Type B pancreatic cell (in vitro differentiated cells): ENCODE measurements at places on chromosomes 6 and 20.

- no peak for DNase-seq
These were observed 8.3 kb upstream of the CEP85L start for GRCh38 chr6:118659513-118660217.

DNA sequence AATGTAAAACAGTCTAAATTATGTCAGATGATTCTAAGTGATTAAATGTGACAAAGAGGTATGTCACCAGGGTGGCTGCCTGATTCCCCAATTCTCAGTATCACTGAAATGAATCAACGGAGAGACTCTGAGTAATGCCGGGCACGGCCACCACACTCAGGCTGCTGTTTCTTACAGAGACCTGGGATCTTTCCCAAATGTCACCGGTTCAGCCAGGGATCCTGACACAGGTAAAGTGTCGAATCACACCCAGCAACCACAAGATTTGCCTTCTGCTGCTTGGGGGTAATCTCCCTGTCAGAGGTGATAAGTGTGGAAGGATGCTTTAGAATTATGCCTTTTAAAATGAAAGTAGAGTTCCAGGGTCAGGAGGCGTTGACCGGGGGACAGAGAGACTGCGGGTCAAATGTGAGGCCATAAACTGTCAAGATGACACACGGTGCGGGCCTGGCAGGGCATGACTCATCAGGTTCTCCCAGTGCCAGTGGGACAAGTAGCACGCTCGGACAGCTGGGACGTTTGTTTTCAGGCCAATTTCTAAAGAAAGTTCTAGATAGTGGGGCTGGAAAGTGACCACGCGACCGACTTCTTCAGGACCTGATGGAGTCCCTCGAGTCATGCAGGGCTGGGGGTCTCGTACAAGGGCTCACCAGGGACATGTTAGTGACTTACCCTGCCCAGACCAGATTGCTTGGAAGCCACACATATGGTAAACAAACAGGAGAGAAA, 48.9 kb downstream of the PRDM1 start:
- no peak for DNase-seq

GRCh38 chr6:4295058-4295782, 159.8 kb upstream of the ECI2 start:
- no peak for DNase-seq

DNA sequence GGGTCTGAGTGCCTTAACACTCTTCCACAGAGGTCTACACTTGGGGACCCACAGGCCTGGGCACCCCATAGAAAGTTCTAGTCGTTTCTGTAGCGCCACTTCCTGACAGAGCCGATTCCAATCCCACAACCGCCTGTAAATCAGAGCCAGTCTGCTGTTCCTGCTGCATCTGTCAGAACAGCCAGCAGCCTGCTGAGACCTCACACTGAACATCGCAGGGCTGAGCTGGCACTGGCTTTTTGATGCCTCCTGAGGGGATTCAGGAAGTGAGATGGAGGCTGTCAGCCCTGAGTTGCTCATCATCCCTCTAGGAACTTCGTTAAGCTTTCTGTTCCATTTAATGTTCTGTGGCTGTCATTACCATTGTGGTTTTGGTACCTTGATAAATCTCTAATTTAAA, 48.9 kb downstream of the DCBLD1 start:
- no peak for DNase-seq

DNA sequence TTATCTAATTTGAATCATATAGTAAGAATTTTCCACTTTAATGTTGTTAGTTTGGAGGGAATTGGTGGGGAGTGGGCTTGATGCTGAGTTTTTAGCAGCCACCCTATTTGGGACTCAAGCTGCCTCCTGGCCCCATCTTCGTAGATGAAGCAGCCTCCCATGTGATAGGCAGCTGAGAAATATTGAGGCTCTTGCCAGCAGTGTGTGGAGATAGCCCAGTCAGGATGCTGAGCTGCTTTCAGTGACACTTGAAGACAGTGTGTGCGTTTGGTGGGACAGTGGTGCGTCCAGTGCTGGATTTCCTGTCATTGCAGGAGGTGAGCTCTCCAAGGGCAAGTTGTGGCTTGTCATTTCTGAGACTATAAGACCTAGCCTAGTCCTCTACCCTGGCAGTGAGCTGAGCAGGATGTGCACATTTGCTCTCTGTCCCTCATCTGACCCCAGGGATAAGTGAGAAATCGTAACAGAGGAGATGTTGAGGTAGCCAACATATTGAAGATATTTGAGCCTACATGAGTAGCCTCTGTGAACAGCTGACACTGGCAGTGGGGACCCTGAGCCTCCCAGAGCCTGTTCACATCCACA, 47.9 kb upstream of the RNF8 start:
- DNase-seq: no peak

- DNase-seq: no peak
These were observed 6.9 kb downstream of the BLOC1S5 start for GRCh38 chr6:8057263-8057662.

DNA sequence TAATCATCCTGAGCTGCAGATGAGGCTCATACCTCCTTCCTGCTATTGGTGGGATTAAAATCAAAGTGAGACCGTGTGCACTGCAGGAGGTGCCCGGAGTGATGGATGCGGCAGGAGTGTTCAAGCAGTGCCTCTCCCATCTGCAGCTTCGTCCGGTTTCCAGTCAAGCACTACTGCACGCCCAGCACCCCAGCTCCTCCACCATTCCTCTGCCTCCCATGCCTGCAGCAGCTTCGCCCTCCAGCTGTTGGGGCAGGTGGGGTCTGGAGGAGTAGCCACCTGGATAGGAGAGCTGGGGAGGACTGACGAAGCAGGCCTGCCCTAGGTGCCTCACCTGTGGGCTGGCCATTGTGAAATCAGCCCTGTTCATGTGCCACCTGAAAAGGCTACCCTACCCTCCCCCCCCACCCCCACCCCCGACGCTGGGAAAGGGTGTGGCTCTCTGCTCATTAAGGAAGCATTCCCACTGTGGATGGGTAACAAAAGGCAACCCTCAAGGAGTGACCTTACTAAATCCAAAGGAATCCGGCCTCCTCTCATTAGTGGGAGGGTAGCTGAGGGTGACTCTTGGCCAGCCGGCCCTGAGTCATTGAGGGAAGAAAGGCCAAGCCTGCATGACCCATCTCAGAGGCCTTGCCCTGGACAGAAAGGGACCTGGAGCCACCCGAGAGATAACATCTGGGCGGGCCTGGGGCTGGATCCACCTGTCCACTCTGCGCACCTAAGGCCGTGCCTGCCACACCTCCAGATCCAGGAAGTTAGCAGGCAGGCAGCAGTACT, 115.9 kb upstream of the ARMC2 start:
- no peak for DNase-seq

DNA sequence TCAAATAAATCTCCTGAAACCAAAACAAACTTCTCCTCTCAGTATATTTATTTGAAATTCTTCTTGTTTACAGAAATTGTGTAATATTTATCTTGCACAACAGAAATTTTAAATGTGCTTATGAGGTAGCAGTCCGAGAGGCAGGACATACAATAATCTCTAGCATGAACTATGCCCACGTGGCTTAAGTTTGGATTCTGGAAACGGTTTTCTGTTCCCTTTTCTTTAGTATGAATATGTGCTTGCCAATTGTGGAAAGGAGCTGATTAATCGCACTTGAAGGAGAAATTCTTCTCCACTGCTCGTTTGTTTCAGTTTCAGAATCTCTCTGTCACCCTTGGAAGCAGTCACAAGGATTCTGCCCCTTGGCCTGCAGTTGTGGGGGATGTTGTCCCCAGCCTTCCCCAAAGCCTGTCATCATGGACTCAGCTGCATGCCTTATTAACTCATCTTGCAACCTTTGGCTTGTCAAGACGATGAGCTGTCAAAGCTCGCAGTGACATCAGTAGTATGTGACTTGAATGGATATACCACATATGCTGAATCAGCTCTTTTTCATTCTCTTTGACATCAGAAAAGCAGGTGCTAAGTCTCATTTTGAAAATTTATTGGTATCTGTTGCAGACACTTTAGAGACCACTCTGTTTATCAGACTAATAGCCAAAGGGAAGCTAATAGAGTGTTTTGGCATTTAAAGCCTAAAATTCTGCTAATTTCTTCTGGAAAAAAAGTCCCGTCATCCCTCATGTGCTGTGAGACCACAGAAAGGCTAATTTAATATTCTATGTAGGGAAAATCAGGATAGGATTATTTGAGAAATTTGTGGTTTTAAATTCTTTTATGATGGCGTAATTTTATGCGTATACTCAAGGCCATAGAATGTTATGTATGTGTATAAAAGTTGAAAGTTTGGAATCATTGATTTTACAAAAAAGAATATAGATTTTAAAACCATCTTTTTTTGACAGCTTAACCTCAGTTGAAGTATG, 186.8 kb downstream of the ARID1B start:
- no peak for DNase-seq

DNA sequence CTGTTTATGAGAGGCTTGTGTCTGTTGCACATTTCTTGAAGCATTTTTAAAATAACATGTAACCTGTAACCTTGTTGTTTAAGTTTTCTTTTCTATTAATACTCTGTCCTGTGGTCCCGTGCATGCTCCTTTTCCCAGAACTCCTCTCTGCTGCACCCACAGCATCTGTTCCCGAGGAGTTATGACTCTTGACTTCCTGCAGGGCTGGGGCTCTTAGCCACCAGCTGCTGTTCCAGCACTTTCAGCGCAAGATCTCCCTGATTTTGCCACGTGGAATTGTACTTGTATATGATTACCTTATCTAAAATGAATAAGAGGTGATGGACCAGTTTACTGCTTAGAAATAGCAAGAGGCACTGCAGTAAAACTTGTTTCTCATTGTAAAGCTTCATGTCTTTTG, 150.6 kb downstream of the QKI start:
- DNase-seq: no peak

DNA sequence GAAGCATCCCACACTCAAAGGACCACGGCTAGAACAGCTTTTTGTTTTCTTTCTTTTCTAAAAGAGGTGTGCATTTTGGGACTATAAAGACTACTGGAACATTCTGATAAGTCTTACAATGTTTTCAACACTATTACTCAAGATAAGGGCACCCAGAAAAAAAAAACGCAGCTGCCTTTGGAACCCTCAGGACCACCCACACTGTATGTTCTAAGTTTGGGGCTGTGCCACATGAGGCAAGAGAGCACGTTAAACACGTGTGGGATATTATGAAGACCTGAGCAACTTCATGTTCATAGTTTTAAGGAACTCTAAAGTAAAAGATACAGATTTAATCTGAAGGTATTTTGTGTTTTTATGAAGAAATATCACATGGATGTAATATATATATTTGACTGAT, 204.6 kb downstream of the FOXC1 start:
- no peak for DNase-seq

DNA sequence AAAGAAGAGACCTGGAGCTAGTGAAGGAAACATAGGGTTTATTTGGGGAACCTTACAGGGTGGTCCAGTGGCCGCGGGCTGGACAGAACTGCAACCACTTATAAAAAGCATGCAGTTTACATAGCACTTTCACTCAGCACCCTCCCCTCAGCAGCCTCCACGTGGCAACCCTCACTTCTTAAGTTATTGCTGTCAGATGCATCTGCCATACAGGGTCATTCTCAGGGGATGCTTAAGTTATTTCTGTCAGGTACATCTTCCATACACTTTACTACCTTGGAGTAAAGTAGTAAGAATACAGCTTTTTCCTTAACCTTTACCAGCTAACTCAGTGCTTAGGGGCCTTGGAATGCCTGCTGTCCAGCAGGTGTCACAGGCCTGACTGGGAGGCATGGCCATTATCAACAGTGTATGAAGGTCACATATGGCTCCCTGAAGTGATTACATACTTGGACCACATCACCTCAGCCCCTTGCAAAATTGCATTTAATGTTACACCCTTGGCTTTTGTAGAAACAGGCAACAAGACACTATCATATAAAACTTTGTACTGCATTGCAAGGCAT, 2.0 kb upstream of the NOL7 start:
- no peak for DNase-seq

DNA sequence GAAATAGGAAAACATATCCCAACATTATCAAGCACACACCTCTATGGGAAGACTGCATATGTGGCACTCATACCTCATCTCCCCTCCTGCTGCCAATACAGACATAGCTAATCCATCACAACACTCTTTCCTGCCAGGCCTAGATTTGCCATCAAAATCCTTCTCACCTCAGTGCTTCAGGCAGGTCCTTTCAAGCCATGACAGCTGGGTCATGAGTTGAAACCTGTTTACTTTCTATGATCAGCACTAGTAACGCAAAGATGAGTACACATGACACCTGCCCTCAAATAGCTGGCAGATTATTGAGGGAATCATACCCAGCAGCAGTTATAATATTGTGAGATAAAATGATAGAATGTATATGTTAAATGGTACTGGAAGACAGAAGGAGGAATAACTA, 183.1 kb downstream of the AIG1 start:
- no peak for DNase-seq

- DNase-seq: no peak
These were observed 17.7 kb upstream of the PHACTR3 start for GRCh38 chr20:59586613-59587012.

DNA sequence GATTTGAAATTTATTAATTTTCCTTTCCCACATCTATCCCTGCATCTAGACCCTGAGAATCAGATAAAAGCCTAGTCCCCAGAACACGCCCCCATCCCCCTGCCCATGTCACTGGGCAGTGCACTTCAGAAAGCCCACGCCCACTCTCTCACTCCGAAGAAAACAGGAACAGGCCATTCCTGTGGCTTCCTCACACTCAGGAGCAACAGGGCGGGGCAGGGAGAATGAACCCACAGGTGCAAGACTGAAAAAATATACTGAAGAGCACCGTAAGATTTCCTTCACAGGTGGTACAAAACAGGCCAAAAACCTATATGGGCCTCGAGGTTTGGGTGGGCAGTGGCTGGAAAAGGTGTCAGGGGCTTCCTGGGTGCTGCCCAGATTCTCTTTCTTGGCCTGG, 3.4 kb downstream of the OXT start:
- DNase-seq: no peak

GRCh38 chr6:30348957-30349356, 4.0 kb downstream of the RPP21 start:
- no peak for DNase-seq
